ENCODE measurements at places on chromosomes 2 and 18. TPM values are rescaled to one million over a fixed set of nuclear protein-coding genes. Genes with fewer than 3 reads are reported as not detected.

DNA sequence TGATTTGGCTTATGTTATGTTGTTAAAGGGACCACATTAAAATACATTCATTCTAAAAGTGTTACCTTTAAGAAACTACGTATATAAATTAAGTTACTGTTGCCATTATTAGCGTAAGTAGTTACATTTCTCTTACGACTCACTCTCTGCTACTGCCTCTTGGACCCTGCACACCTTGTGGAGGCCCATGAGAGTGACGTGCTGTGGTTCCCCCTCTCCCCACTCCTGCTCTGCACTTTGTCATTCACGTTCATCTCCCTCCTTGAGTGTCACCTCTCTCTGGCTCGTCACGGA, 830 bp upstream of the MERTK start:
- H3K36me3 ChIP-seq = no peaks in the 10 kb centered on the region
- no peak overlapping the region for H3K27ac ChIP-seq
- no peak overlapping the region for H3K4me3 ChIP-seq
- H3K27me3 ChIP-seq = peaks cover 35% of the 10 kb centered on the region

GRCh38 chr18:49698525-49699025, 114.8 kb downstream of the ACAA2 start:
- H3K27ac ChIP-seq = no peak overlapping the region
- no peak for DNase-seq
- H3K36me3 ChIP-seq = no peaks in the 10 kb centered on the region

Gene TYMS
- 68.4 TPM for polyA plus RNA-seq

Gene GCFC2
- 9.1 TPM for polyA plus RNA-seq

DNA sequence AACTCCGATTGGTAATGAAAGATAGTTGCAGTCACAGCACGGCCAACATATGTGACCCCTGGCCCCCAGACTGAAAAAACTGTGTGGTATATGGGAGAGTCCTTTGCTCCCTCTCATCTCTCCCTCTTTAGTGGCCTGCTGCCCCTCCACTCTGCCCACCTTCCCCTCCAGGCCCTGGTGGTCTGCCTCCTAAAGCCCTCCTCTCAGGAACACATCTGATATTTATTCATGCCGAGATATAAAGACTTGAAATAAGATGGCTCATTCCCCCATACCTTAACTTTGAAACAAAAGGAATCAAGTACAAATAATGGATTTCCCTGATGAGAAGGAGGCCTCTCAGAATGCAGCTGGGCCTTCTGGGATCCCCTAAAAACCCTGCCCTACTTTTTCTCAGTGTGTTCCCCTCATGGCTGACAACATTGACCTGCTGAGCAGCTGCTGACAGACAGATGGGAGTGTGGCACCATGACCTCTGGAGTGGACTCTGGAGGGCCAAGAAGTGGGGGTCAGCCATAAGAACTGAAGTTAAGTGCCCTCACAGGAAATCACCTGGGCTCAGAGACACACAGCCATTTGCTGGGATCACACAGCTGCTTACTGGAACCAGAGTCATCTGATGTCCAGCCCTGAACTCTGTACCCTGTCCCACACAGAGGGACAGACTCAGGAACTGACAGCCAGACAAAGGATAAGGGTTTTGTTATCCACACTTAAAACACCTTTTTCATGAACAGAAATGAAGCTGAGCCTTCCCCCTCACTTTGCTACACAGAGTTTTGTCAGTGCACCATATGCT, 39.8 kb upstream of the ST8SIA3 start:
- no peaks in the 10 kb centered on the region for H3K4me1 ChIP-seq
- H3K4me3 ChIP-seq = no peak overlapping the region
- no peak overlapping the region for H3K27ac ChIP-seq
- H3K36me3 ChIP-seq = no peaks in the 10 kb centered on the region

Gene ASXL2
- polyA plus RNA-seq = 18.1 TPM

DNA sequence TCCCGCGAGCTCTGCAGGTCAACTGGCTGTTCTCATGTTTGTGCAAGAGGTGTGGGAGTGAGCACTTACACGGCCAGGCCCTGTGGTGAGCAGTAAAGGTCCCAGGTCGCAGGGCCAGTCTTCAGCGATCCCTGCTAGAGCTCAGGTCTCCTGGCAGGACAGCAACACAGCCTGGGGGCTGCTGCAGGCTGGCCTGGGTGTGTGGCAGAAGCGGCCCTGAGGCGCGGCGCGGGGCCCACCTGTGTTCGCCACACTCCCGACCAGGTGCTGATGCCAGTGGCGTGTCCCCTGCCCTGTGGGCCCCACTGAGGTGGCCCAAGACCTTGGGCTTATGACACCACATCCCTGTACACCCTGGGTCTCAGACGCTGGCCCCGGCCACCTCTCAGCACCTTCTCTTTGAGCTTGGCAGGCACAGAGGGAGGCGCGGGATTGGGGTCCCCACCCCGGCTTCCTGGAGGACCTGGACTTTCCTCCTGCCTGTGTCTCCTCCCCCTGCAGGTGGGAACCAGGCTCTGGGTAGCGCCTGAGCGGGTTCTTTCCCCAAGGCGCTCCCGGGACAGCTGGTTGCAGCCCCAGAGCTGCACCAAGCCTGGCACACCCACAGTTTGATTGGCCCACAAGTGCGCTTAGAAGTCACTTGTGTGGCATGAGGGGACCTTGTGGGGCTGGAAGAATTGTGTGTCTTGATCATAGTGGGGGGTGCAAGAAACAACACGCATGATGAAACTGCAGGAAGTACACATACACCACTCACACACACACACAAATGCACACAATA, 59.2 kb downstream of the TWIST2 start:
- no peak overlapping the region for H3K27ac ChIP-seq
- DNase-seq = no peak
- H3K4me1 ChIP-seq = no peaks in the 10 kb centered on the region
- no peaks in the 10 kb centered on the region for H3K36me3 ChIP-seq

DNA sequence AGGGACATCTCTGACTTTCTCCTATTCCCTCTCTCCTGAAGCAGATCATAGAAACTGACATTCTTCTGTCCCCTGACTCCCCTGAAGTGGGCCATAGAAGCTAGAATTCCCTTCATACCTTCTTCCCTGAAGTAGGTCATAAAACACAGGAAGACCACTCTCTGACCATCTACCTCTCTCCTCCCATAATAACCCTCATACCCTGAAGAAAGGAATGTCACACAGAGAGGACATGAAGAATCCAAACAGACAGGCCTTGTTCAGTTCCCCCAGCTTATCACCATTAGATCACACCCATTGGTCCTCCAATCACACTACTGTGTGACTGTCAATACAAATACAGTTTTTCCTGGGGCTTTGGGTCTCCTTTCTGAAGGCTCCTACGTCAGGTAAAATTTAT, 347.1 kb downstream of the DLGAP1 start:
- H3K36me3 ChIP-seq = no peaks in the 10 kb centered on the region
- no peaks in the 10 kb centered on the region for H3K4me1 ChIP-seq

DNA sequence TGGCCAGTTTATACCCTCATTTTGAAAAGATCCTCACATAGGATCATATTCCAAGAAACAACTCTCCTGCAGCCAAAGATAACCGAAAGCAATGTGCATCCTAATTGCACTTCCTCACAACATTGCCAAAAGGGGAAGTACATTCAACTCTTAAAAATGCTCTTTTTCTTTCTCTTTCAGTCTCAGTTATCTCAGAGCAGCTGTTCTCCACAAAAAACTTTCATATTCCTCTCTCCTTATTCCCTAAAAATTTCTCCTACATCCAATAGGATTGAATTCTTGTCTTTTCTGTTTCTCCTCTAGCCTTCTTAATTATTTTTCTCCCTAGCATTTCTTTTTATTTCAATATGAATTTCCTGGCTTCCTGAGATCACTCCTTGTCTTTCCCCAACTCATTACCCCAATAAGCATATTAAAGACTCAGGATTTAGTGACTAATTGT, 7.4 kb upstream of the VRK2 start:
- DNase-seq = no peak
- H3K4me3 ChIP-seq = no peak overlapping the region
- H3K4me1 ChIP-seq = peaks cover 24% of the 10 kb centered on the region
- H3K36me3 ChIP-seq = no peaks in the 10 kb centered on the region
- H3K27me3 ChIP-seq = no peaks in the 10 kb centered on the region
- no peak overlapping the region for H3K27ac ChIP-seq

Gene MFSD2B
- polyA plus RNA-seq = 0.12 TPM

GRCh38 chr18:62953663-62954062, 238.3 kb downstream of the PHLPP1 start:
- peaks cover 3% of the 10 kb centered on the region for H3K36me3 ChIP-seq
- H3K4me1 ChIP-seq = no peaks in the 10 kb centered on the region
- no peak for DNase-seq
- no peak overlapping the region for H3K27ac ChIP-seq
- no peaks in the 10 kb centered on the region for H3K27me3 ChIP-seq
- H3K4me3 ChIP-seq = no peak overlapping the region

DNA sequence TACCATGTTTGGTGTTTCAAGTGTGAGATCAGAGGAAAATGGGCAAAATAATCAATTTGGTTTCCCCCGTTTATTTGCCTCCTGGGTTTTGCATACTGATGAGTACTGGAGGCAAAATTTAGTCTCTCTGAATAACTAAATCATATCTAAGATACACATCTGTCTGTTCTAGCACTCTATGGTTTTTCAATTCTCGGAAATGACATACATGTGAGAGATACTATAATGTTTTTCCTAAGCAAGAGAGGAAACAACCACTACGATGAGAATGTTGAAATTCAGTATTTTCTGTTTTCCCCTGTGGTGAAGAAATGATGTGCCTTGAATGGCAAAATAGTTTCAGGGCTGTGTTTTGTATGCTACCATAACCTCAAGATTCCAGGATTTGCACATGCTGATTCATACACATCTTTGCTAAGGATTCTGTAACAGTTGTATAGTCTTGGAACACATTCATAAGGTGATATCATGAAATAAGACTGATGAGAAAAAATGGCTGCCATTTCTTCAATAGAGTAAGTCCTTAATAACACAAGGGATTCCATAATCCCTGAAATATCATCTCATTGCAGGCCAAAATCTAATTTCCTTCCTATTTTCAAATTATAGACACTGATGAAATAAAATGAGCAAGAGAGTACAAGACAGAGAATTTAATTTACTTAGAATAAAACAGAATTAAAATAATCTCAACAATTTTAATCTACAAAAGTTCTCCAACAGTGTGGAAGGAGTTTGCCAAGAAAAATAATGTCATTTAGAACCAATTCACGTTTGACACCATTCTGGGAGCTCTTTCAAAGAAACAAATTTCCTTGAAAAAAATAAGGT, 316.6 kb downstream of the FIGN start:
- H3K27me3 ChIP-seq = no peaks in the 10 kb centered on the region
- no peak overlapping the region for H3K27ac ChIP-seq
- no peak for DNase-seq
- H3K4me1 ChIP-seq = no peaks in the 10 kb centered on the region
- no peak overlapping the region for H3K4me3 ChIP-seq

DNA sequence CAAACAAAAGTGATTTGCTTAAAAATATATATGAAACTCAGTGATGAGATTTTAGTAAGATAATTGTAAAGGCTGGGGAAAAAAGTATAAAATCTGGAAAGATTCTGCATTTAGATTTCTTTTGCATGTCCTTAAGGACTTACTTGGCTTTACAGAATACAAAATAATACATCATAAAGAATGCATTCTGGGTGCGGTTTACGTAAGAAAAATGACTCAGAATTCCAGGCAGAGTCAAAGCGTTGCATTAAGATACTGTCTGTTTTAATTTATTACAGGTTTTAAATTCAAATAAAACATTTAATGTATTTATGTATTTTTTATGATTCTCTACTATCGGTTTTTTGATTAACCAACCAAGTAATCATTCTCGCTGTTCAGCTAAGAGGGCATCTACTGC, 178.0 kb downstream of the SH3BP4 start:
- H3K27me3 ChIP-seq = peaks cover 1% of the 10 kb centered on the region
- H3K27ac ChIP-seq = no peak overlapping the region
- H3K4me3 ChIP-seq = no peak overlapping the region
- H3K4me1 ChIP-seq = no peaks in the 10 kb centered on the region

- no peaks in the 10 kb centered on the region for H3K4me1 ChIP-seq
- H3K36me3 ChIP-seq = no peaks in the 10 kb centered on the region
- H3K4me3 ChIP-seq = no peak overlapping the region
- H3K27me3 ChIP-seq = no peaks in the 10 kb centered on the region
- no peak for DNase-seq
- H3K27ac ChIP-seq = no peak overlapping the region
These were observed 25.8 kb downstream of the CAVIN2 start for GRCh38 chr2:191821078-191821477.

DNA sequence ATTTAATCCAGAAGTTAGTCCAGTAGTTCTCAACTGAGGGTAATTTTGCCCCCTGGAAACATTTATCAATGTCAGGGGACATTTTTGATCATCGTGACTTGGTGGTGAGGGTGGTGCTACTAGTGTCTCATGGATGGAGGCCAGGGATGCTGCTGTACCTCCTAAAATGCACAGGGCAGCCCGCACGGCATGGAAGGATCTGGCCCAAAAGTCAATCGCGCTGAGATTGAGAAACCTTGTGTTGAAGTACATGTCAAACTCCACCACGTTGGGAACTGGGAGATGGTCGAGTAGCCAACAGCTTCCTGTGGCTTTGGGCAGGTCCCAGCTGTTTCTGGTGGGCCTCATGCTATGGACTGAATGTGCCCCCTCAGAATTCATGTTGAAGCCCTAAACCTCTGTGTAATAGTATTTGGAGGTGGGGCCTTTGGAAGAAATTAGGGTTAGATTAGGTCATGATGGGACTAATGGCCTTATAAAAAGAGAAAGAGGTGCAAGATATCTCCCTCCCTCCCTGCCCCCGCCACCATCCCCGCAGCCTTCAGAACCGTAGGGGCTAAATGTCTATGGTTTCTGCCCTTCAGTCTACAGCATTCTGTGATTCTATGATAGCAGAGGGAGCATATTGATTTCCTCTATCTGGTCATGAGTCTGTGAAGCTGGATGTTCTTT, 259.7 kb downstream of the MYCN start:
- H3K27ac ChIP-seq = no peak overlapping the region
- no peaks in the 10 kb centered on the region for H3K36me3 ChIP-seq
- H3K4me3 ChIP-seq = no peak overlapping the region
- no peak for DNase-seq
- no peaks in the 10 kb centered on the region for H3K27me3 ChIP-seq

Gene SFTPB
- polyA plus RNA-seq = not detected

Gene TM4SF20
- polyA plus RNA-seq = not detected

Gene DHRS9
- polyA plus RNA-seq = 3.3 TPM

DNA sequence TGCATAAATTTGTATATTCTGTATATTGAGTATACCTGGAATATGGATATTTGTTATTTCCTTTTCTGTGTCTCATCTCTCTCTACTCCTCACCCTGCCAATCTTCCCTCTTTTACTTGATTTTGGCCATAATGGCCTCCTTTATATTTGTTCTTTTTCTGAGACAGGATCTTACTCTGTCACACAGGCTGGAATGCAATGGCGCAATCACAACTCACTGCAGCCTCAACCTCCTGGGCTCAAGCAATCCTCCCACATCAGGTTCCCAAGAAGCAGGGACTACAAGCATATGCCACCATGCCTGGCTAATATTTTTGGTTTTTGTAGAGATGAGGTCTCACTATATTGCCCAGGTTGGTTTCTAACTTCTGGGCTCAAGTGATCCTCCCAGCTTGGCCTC, 30.5 kb downstream of the PREPL start:
- H3K27ac ChIP-seq = no peak overlapping the region
- H3K4me1 ChIP-seq = no peaks in the 10 kb centered on the region
- H3K27me3 ChIP-seq = no peaks in the 10 kb centered on the region
- no peak overlapping the region for H3K4me3 ChIP-seq
- no peak for DNase-seq

Gene SNED1
- polyA plus RNA-seq = 0.12 TPM

Gene COX7A2L
- polyA plus RNA-seq = 172 TPM

Gene IL36B
- polyA plus RNA-seq = 0.14 TPM

Gene DAPL1
- polyA plus RNA-seq = 1.1 TPM

Gene PSMA8
- not detected for polyA plus RNA-seq

- H3K36me3 ChIP-seq = no peaks in the 10 kb centered on the region
- no peak for DNase-seq
- H3K4me1 ChIP-seq = peaks cover 20% of the 10 kb centered on the region
- H3K4me3 ChIP-seq = no peak overlapping the region
- H3K27ac ChIP-seq = no peak overlapping the region
These were observed 40.9 kb downstream of the EVA1A start for GRCh38 chr2:75519843-75520242.
